ENCODE measurements at places on chromosomes 7 and 10.
A peak's percentile ranks its signal among the peaks of the same experiment; 100 is the strongest.

DNA sequence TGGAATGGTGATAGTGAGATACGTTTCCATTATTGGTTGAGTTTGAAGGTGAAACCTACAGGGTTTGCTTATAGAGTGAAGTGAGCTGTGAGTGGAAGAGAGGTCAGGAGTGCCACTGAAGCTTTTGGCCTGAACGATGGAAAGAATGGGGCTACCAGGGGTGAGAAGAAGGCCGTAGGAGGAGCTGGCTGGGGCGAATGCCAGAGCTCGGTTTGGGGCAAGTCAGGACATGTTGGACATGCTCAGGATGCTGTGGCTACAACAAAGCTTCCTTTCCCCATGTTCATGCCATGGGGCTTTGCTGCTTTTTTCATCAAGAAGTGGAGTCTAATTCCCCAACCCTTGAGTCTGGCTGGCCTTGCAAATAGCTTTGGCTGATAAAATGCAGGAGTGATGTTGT lies 253.7 kb downstream of the GLRX3 start:
- no peak for DNase-seq

- no peak for DNase-seq
Observed at GRCh38 chr10:73959484-73960243, 38.3 kb upstream of the VCL start.

GRCh38 chr10:43197834-43198681 lies 59.8 kb downstream of the CSGALNACT2 start:
- no peak for DNase-seq

DNA sequence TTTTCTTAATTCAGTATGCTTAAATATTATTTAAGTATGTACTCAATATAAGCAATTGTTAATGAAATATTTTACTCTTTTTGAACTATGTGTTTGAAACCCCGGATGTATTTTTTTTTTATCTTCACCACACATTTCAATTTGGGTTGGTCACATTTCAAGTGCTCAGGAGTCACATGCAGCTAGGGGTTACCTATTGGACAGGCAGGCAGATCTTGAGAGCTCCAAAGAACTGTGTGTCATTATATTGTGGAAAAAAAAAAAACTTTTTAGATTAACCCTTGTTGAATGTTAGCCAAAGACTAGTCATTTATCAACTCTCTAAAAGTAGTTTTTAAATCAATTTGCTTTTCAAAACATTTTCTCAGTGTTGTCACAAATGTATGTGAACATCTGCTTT lies 37.2 kb downstream of the IKZF1 start:
- no peak for DNase-seq

GRCh38 chr7:43647339-43647672 lies 64.4 kb downstream of the STK17A start:
- no peak for DNase-seq

DNA sequence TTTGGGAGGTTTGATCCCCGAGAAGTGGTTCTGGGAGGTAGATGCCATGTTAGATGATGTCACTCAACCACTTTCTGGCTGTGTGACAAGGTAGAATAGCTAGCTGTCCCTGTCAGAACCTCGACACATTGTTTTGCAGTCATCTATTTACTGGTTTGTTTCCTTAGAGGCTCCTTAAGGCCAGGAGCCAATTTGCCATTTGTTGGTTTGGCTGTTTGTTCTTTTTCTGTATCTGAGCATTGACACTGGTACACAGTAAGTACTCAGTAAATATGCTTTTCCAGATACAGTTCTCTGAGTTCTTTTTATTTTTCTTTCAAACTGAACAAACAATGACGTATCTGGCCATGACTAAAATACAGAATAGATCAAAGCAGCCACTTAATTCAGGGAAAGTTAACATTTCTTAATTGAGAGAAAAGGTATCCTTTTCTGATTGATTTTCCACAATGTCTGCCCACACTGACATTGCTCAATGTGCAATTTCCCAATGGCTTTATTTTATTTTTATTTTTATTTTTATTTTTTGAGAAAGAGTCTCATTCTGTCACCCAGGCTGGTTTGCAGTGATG lies 121.6 kb downstream of the SPAG6 start:
- DNase-seq, result no peak

DNA sequence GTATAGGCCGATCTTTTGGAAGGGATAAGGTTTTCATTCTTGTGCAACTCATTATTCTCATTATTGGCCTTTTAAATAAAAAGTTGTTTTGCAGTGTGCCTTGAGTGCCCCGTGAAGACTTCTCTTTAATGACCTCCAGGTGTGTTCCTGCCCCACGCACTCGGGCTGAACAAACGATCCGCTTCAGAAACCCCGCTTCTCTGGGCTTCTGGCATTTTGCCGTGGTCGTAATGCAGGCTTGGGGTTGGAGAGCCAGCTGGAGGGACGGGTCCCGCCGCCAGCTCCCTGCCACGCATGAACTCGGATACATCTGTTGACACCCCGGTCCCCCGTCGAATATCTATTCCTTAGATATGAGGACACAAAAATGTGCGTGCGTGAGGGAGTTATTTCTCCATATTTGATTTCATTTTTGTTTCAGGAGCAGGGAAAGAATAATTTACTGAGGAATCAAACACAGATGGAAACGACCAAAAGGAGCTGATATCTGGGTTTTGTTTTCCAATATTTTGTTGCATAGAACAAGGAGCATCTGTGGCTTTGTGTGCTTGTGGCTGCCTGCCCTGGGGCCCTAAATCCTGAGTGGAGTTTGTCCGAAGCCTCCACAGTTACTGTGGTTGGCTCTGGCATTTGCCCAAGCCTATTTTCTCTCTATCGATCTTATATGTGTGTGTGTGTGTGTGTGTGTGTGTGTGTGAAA lies 17.0 kb upstream of the TTYH3 start:
- DNase-seq, result no peak

GRCh38 chr7:80879849-80880248 lies 39.0 kb downstream of the SEMA3C start:
- DNase-seq, result no peak

- no peak for DNase-seq
Observed at GRCh38 chr7:158050441-158050977, 537.1 kb downstream of the PTPRN2 start.

- DNase-seq, result no peak
Observed at GRCh38 chr10:48503293-48503911, 101.5 kb downstream of the ARHGAP22 start.

DNA sequence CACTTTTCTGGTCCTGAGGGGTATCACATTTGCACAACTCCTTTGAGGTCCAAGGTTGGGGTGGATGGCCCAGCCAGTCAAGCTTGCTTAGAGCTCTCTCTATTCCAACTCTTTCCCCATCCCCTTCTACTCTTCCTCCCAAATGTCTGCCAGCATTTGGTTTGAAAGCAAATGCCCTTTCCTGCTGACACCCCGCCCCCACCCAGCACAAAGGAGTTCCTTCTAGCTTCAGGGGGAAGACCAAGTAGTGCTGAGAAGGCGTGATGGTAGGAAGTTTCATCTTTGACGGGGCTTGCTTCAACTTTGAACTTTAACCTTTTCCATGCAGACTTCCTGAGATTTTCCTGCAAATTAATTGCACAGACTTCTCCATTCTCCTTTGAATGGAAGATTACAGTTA lies 137.5 kb upstream of the TCF7L2 start:
- no peak for DNase-seq

DNA sequence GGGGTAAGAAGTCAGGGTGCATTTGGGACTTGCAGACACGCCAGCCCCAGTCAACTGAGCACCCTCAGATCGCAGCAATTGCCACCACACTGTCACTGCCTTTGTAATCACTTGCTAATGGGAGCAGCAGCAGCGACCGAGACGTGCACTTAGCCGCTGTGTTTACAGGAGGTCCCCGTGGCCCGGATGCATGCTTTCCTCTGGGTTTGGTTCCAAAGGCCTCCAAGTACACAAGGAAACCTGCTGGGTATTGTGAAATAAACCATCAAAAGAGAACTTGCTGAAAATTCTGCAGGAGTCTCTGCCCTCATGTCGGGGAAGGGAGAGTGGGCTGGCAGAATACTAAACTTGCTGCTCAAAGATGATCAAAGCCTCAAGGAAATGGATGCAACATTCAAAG lies 341.7 kb downstream of the DNAJB6 start:
- DNase-seq, result no peak

- no peak for DNase-seq
Observed at GRCh38 chr7:1810961-1811849, 141.1 kb downstream of the ELFN1 start.

GRCh38 chr7:117470777-117471176 lies 9.0 kb upstream of the CFTR start:
- no peak for DNase-seq

GRCh38 chr7:95334447-95334846 lies 10.1 kb upstream of the PON1 start:
- no peak for DNase-seq

GRCh38 chr7:1214516-1214915 lies 18.2 kb upstream of the UNCX start:
- DNase-seq, result no peak

DNA sequence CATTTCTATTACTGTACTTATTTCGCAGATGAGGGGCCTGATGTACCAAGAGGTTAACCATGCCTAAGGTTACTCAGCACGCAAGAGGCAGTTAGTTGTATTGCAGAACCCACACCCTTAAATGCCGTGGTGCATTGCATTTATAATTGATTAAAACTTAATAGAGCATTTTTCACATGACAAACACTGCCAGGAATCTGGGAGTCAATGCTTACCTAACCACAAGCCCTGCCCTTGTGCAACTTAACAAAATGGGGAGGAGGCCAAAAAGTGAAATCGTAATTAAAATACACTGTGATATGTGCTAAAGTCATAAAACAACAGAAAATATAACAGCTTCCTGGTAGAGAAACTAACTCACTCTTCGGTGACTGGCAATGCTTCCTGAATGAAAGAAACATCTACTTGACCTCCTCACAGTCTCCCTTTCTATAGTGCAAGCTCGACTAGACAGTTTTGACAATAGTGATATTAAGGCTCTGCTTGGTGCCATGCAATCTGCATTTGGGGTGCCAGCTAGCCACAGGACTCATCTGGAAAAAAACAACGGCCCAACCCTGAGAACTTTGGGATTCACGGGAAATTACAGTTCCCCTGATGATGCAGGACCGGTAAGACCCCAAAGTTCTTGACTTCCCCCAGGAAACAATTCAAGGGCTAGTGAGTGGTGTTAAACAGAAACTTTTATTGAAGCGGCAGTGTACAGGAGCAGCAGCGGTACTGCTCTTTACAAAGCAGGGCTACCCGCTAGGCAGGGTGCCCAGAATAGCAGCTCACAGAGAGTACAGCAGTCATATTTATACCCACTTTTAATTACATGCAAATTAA lies 612.4 kb downstream of the TNS3 start:
- no peak for DNase-seq

- no peak for DNase-seq
Observed at GRCh38 chr7:92794831-92795230, 41.5 kb downstream of the CDK6 start.

DNA sequence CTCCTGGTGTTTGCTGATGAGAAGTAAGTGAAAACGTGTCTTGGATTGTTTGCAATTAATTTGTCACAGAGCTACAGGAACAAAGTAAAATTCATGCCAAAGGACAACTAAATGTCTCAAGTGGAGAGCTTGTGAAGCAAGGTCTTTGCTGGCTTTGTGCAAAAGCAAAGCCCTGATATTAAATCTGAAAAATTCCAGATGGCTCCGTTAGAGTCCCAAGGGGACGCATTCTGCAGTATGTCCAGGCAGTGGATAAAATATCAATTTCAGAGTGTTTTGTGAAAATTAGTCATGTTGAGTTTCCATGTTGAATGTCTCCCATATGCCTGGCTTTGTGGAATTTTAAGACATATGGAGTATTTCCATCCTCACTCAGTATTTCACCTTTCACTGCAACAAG lies 102.5 kb upstream of the PTN start:
- no peak for DNase-seq

GRCh38 chr10:88216976-88217375 lies 353.6 kb downstream of the PTEN start:
- DNase-seq, result no peak

GRCh38 chr7:141575164-141575563 lies 24.0 kb downstream of the AGK start:
- no peak for DNase-seq

- DNase-seq, result no peak
Observed at GRCh38 chr10:77548671-77549070, 88.9 kb downstream of the KCNMA1 start.

GRCh38 chr7:105060923-105061322 lies 46.9 kb downstream of the KMT2E start:
- DNase-seq, result no peak

GRCh38 chr10:102645388-102645740 lies 1.1 kb downstream of the TRIM8 start:
- peak; percentile 22 for DNase-seq

DNA sequence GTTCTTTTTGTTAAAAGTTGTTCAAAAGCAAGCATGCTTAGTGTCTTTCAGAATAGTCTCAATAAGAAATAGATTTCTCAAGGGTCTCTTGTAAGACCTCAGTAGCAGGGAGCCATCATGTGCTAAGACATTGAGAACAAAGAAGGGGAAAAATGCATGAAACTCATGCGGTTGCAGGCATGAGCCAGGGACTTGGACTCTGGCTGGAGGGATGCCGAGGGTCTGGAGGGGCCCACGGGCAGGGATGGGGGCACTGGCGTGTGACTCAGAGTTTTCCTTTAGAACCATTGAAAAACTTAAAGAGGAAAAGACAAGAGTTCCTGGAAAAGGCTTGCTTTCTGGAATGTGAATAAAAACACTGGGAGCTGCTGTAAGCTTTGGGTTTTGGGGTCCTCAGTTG lies 253.3 kb downstream of the CCDC3 start:
- DNase-seq, result no peak

- DNase-seq, result no peak
Observed at GRCh38 chr7:88449410-88449809, 142.7 kb upstream of the STEAP4 start.

DNA sequence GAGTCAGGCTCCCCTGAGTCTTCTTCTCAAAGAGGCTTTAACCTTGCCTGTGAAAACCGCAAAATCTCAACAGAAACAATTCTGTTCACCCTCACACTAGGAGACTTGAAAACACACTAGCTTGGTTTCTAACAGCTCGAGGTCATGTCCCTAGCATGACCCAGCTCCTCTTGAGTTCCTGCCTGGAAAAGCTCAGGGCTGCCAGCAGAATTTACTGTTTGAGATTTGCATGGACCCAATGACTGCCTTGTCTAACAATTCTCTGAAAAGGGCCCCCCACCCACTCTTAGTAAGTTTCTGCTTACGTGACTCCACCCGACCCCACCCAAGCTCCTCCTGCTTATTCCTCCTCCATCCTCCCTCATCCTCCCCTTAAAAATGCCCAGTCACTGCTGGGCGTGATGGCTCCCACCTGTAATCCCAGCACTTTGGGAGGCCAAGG lies 85.1 kb upstream of the KMT2C start:
- no peak for DNase-seq

DNA sequence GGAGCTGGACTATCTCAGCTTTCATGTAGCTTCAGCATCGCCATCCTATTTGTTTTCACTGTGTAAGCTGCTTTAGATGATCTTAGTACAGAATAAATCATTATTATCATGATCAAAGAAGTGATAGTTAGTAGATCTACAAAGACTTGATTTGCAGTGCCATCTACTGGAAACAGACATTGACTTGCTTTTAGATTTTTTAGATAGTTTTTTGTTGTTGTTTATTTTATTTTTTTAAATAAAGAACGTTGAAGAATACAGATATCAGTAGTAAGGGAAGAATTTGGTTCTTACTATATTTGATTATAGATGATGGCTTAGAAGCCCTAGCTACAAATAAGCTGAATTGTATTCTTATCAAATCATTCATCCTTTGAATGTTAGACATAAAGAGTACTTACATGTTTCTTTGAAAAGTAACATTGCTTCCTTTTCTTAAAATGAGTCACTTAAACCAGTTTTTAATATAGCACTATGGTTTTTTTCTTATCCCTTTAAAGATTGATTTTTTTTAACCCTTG lies 6.3 kb upstream of the SFMBT2 start:
- DNase-seq, result no peak

- DNase-seq, result no peak
Observed at GRCh38 chr7:106255246-106255645, 29.5 kb downstream of the NAMPT start.

- no peak for DNase-seq
Observed at GRCh38 chr7:22193450-22193983, 163.4 kb downstream of the RAPGEF5 start.

Data from activated CD4-positive, alpha-beta T cell treated with anti-CD3 and anti-CD28 coated beads, Interleukin-2, amount 50 U/mL, for 4 hours (primary cell).